ENCODE measurements at places on chromosomes 2 and 18. TPM values are rescaled to one million over a fixed set of nuclear protein-coding genes. Genes with fewer than 3 reads are reported as not detected.
A peak's percentile ranks its signal among the peaks of the same experiment; 100 is the strongest.

The CNGA3 gene
- 7.5 TPM for polyA plus RNA-seq

GRCh38 chr2:241495172-241496002 lies 13.0 kb downstream of the STK25 start:
- no peaks in the 10 kb centered on the region for H3K27me3 ChIP-seq
- peaks cover 10% of the 10 kb centered on the region for H3K4me1 ChIP-seq
- H3K36me3 ChIP-seq, result peaks cover 98% of the 10 kb centered on the region
- no peak overlapping the region for H3K4me3 ChIP-seq
- no peak for DNase-seq
- H3K27ac ChIP-seq, result no peak overlapping the region

DNA sequence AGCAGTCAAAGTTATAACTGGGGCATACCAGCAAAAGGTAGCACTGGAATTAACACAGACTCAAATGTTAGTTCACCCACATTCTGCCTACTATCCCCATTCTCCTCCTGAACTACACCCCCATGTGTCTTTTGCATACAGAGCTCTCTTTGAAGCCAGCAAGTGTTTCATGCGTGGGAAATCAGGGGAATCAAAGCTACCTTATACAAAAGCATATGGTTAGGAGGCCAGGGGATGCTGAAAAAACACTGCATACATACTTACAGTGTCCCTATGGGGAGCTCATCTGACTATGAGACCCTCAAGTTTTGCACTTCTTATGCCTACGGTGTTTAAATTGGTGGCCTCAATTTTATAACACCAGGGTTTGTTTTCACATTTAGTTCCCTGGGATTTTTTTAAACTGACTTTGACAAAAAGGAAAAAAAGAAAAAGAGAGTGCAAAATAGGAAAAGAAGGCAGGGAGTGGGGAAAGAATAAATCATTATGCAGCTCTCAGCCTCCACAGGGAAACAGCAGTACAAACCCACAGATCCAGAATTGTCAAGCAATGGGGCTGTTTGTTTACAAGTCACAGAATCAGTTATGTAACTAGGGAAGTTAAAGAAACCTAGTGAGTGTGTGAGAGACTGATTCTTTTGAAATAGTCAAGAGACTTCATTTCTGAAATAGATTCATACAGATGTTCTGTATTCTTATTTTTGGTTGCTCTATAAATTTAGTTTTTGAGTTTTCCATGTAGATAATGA lies 20.1 kb upstream of the PPP3R1 start:
- no peaks in the 10 kb centered on the region for H3K36me3 ChIP-seq
- H3K27ac ChIP-seq, result no peak overlapping the region
- H3K27me3 ChIP-seq, result no peaks in the 10 kb centered on the region
- DNase-seq, result no peak
- no peaks in the 10 kb centered on the region for H3K4me1 ChIP-seq

The RAB17 gene
- 0.38 TPM for polyA plus RNA-seq

The SNTG2 gene
- 1.5 TPM for polyA plus RNA-seq

The SERPINB10 gene
- not detected for polyA plus RNA-seq

DNA sequence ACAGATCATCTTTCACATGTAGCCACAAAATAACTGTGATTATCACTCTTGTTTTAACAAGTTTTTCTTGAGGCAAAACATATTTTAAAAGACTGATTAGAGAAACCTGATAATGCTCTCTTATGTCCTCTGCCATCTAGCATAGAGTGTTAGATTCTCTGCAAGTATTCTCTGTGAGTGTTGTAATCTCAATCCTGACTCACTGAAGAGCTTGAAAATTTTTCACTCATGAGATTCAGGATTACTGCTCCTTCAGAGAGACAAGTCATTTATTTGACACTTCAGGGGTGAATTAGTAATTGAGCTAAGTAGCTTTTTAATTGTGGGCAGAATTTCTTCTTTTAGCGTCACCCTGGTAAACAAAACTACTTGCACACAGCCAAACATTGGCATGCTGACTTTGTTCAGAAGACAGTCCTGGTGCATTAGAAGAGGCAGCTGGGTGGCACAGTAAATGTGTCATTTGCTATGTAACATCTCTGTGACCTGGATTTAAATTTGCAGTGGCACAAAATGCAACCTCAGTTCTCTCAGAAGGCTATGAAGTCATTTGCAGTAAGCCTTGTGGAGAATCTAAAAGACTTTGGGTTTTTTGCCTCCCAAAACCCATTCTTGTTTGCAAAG lies 172.9 kb downstream of the LRP1B start:
- no peaks in the 10 kb centered on the region for H3K36me3 ChIP-seq
- H3K4me1 ChIP-seq, result no peaks in the 10 kb centered on the region
- H3K4me3 ChIP-seq, result no peak overlapping the region

DNA sequence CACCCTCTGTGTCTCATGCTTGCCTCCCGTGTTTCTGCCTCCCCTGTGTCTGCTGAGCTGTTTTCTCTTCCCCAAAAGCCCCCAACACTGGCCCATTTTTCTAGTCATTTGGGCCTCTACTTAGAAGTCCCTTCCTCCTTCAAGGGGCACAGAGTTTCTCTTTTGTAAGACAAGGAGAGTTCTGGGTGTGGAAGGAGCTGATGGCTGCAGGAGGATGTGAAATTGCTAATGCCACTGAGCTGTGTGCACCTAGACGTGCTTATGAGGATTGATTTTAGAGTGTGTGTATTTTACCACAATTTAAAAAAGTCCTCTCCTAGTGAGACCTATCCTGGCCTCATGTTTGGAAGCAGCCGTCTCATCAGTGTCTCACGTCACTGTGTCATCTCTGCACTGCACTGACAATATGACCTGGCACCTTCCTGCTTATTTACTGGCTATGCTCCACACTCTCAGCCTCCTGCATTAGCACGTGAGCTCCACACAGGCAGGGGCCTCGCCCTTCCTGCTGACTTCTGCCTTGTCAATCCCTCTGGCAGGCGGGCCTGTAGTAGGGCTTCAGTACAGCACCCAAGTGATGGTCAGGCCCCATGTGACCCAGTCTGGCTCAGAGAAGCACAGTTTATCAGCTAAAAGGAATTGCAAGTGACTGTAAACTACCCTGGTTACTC lies 8.0 kb upstream of the MBP start:
- no peak overlapping the region for H3K4me3 ChIP-seq
- no peaks in the 10 kb centered on the region for H3K36me3 ChIP-seq
- no peak for DNase-seq

The GKN1 gene
- polyA plus RNA-seq, result not detected

DNA sequence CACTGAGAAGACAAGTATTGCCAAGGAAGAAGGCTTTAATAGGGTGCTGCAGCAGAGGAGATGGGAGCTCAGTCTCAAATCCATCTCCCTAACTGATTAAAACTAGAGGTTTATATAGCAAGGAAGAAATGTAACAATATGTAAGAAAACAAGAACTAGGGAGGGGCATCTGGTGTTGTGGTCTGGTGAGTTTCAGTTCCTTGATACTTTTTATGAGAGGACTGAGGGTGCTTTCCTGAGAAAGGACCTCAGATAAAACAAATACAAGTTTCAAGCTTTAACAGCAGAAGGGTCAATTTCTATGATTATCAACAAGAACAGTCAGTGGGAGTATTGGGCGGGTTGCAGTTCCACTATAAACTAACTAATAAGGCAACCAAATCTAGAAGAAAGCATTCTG lies 1967.5 kb downstream of the SUCLG1 start:
- H3K4me1 ChIP-seq, result no peaks in the 10 kb centered on the region
- no peak overlapping the region for H3K4me3 ChIP-seq
- H3K27ac ChIP-seq, result no peak overlapping the region
- no peaks in the 10 kb centered on the region for H3K36me3 ChIP-seq
- no peak for DNase-seq

The GYPC gene
- 20.2 TPM for polyA plus RNA-seq

DNA sequence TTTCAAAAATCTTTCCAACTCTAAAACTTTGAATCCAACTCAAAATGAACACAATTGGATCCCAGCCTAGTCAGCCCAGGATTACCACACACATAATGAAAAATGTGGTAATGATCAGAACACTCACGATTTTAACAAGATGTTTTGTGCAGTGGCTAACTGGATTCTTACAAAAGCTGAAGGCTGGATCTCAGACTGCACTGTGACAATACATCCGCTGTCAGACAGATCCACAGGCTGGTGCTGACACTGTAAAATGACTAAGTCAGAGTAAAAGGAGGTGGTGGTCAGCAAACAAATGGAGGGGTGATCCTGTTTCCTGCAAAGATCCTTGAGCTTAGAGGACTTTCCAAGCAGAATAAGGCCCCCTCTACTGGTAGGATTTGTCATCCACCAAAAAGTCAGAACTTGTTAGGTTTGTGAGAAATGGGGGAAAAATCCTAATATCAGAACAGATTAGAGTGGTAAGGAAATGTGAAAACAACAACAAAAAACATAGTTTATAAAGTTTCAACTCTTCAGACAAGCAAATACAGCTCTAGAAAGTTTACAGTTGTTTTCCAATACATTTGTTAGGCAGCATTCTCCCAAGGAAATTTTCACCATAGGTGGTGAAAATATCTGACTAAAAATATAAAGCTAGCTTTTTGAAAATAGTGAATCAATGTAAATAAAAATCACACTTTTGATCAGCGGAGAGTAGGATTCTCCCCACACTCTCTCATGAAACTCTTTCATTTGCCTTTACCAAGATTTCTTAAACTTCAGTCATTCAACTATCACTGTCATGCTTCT lies 211.9 kb downstream of the AGPS start:
- DNase-seq, result peak; percentile 29
- peak overlapping the region; percentile 62 for H3K27ac ChIP-seq
- H3K36me3 ChIP-seq, result no peaks in the 10 kb centered on the region
- H3K4me1 ChIP-seq, result peaks cover 3% of the 10 kb centered on the region

Data from spinal cord (tissue), 10 donors.